ENCODE measurements at places on chromosomes 12 and 14.
A peak's percentile ranks its signal among the peaks of the same experiment; 100 is the strongest.

DNA sequence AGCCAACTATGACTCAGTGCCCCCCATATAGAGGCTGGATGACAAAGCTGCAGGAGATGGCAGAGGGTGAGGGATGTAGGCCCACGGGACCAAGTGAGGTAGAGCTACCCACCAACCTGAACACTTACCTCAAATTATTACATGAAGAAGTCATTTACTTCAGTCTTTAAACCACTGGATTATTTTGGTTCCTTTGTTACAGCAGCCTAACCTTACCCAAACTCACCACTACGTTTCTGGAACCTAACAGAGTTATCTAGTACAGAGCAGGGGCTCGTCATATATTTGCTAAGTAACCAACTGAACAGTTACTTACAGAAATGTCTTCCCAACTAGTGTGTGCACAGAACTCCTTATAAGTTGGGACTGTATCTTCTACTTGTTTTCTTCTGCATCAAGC is 85.2 kb upstream of the IGF1 start:
- DNase-seq = no peak

DNA sequence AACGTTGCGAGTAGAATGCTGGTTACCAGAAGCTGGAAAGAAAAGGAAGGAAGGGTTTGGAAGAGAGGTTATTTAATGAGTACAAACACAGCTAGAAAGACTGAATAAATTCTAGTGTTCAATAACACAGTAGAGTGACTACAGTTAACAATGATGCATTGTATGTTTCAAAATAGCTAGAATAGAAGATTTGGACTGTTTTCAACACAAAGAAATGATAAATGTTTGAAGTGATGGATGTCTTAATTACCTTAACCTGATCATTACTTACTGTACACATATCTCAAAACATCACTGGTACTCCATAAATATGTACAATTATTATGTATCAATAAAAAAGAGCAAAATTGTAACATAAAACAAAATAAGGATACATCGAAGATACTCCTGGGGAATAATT is 1221.8 kb upstream of the SEL1L start:
- no peak for DNase-seq

DNA sequence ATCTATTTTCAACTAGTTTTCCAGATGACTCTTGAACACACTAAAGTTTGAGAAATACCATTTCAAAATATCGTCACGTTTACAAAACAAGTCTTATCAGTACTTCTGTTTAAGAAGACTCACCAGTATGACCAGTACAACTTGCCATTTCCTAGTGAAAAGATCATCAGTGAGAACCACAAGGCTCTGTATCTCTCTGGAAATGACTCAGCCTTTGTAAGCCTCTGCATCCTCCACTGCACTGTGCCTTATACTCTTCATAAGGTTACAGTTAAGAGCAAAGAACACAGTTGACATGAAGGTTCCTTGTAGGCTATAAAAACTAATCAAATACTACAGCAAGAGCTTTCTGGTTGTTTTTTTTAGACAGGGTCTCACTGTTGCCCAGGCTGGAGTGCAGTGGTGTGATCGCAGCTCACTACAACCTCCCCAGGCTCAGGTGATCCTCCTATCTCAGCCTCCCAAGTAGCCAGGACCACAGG is 5.7 kb upstream of the VTI1B start:
- DNase-seq = no peak

GRCh38 chr14:83007641-83008225 is 1474.1 kb upstream of the SEL1L start:
- no peak for DNase-seq

GRCh38 chr14:102378830-102379229 is 16.1 kb downstream of the TECPR2 start:
- no peak for DNase-seq

DNA sequence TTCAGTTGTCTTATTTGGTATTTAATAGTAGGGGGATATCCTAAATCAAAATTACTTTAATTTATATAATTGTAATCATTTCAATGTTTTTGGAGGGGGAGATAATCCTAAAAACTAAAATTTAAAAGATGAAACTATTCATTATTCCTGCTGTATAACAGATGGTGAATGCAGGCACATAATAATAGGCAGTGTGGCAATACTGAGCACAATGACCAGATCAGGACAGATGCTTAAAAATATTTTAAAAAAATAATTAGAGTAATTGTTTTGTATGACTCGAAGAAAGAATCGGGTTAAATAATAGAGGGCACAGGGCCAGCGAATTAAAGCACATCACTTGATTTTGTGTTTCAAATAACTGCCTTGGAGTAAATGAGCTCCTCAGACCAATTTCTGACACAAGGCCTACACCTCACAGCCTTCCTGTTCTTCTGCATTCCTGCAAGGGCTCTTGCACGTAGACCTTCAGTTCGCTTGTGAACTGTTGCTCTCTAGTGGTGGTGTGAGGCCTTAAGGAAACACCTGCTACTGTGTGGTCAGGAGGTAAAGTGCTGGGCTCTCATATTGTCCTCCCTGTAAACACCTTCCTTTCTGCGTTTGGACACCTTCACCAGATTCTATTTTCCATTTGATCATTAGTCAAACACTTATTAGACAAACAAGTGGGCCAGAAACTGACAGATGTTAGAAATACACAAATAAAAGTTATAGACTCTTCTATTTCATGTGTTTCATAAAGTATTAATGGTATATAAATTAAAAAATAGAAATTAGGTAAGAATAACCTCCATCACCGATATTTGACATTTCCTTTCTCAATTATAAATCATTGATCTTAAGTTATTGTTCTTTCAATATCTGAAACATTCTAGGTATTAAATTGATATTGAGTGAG is 29.3 kb upstream of the KLRF1 start:
- no peak for DNase-seq

DNA sequence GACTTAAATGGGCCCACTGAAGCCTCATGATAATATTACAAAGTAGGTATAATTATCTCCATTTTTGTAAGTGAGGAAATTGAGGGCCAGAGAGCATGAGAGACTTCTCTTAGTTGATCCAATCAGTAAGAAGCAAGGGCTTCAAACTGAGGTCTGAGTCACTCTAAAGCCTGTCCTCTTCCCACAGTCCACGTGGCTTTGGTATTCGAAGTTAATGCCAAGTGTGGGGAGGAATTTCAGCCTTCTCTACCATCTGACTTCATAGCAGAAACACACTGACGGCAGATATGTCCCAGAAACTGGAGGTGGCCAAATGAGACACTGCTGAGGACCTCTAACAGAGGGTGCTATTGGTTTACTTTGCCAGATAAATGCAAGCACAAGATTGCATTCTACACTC is 114.4 kb upstream of the OVCH1 start:
- no peak for DNase-seq

DNA sequence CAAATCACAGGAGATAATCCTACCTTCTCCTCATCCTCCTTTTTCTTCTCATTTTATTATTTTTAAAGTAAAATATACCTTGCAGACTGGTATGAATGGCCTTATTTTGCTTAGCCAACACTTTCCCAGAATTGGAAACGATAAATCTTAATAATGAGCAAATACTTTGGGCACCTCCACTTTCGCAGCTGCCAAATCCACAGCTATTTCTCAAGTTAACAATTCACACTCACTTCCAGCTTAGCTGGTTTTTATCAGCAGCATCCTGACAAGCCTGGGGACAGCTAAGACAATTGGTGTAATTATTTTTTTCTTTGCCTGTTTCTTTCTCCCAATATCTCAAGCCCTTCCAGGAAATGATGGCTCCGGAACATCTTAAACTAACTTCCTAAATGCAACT is 867.5 kb upstream of the TMEM132C start:
- DNase-seq = no peak

- no peak for DNase-seq
Observed at GRCh38 chr14:102089621-102090343, 2.9 kb upstream of the HSP90AA1 start.

- no peak for DNase-seq
Observed at GRCh38 chr12:108890208-108890607, 10.3 kb downstream of the DAO start.

- no peak for DNase-seq
Observed at GRCh38 chr14:92310776-92311375, 12.1 kb upstream of the SLC24A4 start.

GRCh38 chr12:131893605-131894312 is 663 bp upstream of the ULK1 start:
- no peak for DNase-seq

- DNase-seq = no peak
Observed at GRCh38 chr14:38391334-38391733, 135.4 kb upstream of the CLEC14A start.

- DNase-seq = no peak
Observed at GRCh38 chr14:100540926-100541620, 46.1 kb downstream of the BEGAIN start.

GRCh38 chr12:121776190-121777098 is 17.0 kb downstream of the RHOF start:
- peak; percentile 82 for DNase-seq

DNA sequence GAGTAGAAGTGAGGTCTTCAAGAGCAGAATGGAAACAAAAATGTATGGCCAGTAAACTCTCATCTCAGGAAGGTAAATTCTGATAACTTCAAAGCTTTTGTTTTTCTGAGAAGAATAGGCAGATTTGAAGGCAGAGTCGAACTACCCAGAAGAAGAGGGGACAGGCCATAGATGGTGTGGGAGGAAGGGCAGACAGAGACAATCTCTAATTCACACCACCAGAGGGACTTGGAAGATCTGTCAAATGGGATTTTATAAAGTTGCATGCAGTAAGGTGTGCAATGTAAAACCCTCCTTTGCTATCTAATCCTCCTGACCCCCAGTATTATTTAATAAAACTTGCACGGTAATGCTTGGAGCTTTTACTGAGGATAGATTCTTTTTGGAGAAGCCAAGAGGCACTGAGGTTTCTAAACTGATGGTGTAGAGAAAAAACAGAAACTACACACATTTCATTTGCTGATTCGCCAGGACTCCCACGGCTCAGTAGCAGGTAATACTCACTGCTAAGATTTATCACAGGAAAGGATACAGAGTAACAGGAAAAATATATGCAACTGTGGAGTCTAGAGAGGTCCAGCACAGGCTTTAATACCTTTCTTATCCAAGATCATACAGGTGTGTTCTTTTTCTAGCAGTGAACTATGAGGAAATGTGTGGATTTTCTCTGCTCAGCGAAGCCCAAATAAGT is 18.3 kb downstream of the SLC38A2 start:
- DNase-seq = no peak

GRCh38 chr12:124637581-124637981 is 70.2 kb upstream of the NCOR2 start:
- no peak for DNase-seq

- DNase-seq = no peak
Observed at GRCh38 chr12:118063576-118064391, 2.8 kb upstream of the WSB2 start.

GRCh38 chr14:54338696-54339317 is 58.0 kb upstream of the CDKN3 start:
- no peak for DNase-seq

DNA sequence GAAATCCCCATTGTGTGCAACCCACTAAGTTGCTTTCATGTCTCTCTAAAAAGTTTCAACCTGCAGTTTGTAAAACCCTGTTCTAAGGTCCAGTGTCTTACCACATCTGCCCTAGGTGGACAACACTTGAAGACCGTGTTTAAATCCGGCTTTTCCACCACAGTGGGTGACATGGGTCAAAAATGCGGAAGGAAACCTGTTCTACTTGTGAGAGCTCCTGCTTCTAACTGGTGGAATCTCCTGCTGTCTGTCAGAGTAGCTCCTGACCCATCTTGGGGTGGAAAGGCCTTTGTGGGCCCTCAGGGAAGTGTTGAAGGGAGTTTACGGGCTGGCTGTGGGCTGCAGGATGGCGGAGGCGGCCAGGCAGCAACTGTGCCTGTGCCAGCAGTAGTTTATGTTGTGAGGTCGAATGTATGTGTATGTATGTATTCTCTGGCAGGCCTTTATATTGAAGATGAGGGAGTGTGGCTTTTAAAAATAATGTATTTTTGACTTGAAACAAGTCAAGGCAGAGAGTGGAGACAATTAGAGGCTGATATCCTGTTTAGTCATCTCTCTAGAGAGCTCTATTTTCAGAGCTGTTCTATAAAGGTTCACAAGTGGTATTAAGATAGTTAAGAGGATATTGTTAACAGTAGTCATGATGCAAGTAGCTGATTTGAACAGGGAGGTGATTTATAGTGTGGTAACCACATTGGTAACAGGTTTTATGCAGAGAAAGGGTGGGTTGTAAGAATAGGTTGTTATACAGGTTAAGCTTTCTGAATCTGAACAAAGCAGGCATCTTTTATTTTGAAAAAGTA is 67.0 kb downstream of the PRKCH start:
- peak; percentile 89 for DNase-seq

DNA sequence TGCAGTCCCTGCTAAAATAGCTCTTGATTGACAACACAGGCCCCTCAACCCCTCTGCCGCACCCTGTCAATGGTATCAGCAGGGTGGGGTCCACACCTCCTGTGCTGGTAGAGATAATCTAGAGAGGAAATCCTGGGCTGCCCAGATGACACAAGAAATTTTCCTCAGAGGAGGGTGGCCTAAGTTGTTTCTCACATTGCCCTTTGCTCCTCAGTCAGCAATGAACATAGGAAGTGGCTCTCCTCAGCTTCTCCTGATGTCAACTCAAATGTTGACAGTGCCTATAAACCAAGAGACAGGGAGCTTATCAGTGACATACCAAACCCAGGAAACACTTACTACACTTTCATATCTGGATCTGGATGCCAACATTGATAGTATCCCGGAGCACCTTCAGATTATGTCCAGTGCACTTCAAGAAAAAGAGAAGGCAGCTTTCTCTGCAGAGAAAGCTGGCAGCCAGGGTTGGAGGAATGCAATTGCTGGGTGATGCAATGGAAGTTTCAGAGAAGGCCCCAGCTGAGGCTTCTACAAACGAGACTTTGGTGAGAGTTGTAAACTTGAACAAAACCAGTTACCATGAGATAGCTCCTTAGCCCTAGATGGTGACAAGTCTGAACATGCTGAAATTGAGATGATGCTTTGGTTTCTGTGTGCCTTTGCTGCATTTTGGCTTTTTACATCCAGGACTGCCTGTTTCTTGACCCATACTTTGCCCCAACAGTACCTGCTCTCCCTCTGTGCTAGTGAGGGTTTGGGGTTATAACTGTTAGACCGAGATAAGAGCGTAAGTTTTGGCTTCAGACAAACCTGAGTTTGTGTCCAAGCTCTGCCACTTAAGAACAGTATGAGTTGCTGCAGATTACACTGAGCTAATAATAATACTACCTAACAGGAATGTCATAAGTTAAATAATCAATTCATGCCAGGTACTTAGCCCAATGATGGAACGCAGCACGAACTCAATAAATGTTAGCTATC is 183.5 kb downstream of the NUAK1 start:
- DNase-seq = no peak

DNA sequence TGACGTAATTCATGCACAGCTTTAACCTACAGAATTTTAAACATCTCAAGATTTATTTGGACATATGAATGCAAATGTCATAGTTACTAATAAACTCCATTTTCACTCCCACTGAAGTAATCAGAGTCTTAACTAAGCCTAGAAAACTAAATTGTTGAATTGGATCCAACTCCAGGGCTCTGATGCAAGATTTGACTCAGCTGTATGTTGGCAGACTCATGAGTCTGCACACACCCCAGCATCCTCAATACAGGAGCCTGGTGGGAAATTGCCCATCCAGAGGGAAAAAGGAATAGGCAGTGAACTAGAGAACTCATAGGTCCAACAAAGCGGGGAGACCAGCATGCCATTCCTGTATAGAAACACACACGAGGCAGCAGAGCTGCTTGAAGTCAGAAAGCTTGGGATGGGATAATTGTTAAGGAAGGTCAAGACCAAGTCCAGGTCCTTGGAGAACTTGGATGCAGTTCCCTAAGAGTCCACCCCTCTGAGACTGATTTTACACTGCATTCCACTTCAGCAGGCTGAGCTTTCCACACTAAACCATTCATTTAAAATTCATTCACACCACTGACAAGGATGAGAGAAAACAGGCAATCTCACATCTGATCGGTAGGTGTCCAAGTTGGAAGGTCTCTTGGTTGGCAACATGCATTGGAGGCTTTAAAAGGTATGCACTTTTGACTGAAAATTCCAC is 14.4 kb downstream of the TMTC1 start:
- DNase-seq = no peak

Measured in T-helper 2 cell (primary cell).